ENCODE measurements at places on chromosomes 5 and 9.

DNA sequence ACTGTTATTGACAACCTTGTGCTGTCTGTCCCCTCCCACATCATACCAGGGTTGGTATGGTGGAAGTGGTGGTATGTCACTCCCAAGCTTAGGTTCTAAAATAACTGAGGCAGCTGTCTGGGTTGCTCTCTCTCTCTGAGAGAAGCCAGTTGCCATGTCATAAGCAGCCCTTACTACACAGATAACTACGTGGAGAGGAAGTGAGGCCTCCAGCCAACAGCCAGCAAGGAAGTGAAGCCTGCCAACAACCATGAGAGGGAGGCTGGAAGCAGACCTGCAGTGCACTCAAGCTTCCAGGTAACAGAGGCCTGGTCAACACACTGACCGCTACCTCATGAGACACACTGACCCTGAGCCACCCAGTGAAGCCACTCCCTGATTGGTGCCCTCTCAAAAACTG lies 18.6 kb downstream of the CTNNAL1 start:
- DNase-seq: peak; percentile 68

DNA sequence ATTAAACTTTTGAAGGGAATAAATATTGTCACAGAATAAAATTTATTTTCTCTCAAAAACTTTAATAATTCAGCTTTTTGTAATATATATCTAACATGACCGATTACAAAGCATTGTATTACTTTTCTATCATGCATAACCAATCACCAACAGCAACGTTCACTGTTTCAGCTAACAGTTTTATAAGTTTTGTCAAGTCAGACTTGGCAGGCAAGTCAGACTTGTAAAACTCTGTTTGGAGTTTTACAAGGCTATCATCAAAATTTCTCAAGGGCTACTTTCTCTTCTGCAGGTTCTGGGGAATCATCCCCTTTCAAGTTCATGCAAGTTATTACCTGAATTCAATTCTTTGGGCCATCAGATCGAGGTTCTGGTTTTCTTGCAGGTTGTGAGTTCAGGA lies 347.2 kb downstream of the CTNND2 start:
- DNase-seq: no peak

DNA sequence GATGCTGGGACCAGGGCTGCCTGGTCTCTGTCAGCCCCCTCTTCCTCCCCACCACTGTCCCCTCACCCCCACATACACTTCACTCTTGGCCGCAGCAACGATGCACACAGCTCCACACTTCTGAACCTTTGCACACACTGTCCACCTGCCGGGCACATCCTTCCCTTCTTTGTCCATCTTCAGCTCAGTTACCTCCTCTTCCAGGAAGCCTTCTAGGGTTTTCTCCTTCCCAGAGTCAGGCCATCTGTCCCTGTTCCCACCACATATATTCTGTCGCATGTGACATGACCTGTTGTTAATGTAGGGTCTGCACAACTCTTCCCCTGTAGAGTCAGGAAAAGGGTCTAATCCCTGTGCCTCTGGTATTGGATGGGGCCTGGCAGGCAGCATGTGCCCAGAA lies 38.6 kb upstream of the PHYKPL start:
- DNase-seq: no peak

DNA sequence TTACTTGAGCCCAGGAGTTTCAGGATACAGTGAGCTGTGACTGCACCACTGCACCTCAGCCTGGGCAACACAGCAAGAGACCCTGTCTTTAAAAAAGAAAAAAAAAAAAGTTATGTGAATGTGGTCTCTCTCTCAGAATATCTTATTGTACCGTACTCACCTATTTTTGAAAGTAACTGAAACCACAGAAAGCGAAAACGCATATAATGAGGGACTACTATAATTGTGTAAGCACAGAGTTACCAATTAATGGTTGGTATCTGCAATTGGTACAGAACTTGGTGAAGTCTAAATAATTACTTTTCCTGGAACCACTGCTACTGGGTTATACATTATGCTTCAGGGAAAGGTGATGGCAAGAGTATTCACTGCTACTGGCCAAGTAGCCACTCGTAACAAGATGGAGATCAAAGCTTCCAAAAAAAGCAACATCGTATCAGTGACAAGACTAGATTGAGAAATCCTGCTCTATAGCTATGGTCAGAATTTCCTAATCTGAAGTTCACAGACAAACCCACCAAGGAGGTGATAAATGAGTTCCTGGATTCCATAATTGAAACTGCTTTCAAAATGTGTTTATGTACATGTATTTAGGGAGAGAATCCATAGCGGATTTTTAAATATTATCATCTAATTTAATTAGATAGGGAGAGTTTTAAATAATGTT lies 82.7 kb downstream of the NR6A1 start:
- DNase-seq: no peak

- peak; percentile 31 for DNase-seq
These were observed 28.4 kb upstream of the GADD45G start for GRCh38 chr9:89576404-89576839.

DNA sequence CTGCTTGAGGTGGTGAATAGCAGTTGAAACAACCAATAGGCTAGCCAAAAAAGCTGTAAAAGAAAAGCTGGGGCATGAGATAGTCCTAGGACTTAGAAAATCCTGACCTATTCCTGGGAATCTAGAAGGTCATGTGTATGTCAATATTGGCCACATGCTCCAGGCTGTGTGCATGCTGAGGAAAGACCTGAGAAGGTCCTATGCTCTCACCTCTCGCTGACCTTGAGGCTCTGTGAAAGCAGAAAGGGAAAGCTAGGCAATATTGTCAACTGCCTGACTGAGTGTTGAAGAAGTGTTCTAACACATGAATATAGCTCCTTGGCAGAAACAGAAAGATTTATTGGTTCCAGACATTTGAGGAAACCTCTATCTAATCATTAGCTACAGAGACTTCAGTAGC lies 19.8 kb downstream of the TAS2R1 start:
- no peak for DNase-seq

DNA sequence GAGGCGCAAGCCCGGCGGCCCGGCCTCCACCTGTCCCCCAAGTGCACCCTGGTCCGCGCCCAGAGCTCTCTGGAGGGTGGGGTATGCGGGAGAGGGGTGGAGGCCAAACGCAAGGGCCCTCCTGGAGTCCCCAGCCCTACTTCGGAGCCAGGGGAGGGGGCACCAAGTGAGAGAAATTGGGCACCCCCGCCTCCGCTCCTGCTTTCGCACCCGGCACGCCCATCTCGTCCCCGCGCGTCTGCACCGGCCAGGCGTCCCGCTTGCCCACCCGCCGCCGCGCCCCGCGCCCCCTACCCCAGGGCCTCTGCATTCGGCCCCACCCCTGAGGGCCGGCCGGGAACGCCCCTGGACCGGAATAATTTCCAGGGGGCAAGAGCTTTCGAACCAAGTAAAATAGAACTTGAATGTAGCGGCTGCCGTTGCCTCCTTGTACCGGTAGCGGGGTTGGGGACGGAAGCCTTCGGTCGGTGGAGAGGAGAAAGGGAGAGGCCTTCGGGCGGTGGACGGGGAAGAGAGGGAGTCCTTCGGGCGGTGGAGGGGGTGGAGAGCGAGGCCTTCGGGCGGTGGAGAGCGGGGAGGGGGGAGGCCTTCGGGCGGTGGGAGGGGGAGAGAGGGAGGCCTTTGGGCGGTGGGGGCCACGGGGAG lies 694 bp upstream of the PHPT1 start:
- peak; percentile 58 for DNase-seq

GRCh38 chr5:119031905-119032304 lies 39.0 kb upstream of the DMXL1 start:
- no peak for DNase-seq

DNA sequence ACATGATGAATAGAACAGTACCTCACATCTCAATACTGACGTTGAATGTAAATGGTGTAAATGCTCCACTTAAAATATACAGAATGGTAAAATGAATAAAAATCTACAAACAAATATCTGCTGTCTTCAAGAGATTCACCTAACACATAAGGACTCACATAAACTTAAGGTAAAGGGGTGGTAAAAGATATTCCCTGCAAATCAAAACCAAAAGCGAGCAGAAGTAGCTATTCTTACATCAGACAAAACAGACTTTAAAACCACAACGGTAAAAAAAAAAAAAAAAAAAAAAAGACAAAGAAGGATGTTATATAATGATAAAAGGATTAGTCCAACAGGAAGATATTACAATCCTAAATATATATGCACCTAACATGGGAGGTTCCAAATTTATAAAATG lies 214.0 kb upstream of the MAST4 start:
- no peak for DNase-seq

DNA sequence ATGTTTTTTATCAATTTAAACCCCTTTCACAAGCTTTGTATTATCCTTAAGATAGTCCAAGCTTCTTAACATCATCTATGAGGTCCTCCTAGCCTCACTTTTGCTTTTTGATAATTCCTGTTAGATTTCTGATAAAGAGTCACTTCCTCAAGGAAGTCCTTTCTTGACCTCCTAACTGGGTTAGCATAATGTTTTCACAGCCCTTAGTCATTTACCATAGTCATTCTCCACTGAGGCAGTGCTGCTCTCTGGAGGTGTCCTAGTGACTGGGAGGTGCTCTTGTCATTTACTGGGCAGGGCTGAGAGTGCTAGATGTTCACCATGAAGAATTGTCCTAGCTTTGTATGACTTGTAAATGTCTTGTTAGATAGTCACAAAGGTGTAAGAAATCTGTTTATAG lies 26.4 kb downstream of the TNPO1 start:
- DNase-seq: no peak

- DNase-seq: no peak
These were observed 212.3 kb downstream of the DOCK8 start for GRCh38 chr9:426976-427375.

DNA sequence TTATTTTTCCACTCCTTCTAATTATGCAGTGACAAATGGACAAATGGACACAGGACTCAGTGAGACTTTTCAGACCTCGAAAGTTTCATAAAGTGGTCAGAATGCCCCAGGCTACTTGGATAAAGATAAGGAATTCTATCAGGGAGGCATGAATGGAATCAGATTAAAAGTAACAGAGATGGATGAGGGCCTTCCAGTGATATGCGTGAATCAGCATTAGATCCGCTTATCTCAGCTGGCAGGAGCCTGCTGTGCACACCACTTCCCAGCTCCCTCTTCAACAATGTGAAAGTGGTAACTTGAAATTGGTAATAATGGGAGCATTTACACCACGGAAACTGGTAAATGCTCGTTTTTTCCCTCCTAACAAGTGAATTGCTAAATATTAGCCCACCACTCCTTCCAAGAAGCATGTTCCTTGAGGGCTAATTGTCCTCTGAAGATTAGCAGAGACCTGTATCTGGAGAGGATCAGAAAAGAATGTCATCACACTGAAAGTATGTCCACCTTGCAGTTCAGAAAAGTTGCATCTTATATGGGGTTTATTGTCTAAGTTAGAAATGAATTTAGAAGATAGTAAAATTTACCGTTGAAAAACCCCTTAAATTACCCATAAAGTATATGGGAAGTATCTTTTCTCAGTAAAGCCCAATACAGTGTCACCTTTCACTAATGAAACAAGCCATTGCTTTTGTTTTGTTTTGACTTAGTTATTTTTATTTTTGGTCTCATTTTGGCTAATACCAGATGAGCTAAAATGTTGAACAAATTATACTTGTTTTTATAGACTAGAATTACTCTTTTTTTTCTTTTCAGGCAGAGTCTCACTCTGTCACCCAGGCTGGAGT lies 125.3 kb downstream of the DPYSL3 start:
- no peak for DNase-seq

DNA sequence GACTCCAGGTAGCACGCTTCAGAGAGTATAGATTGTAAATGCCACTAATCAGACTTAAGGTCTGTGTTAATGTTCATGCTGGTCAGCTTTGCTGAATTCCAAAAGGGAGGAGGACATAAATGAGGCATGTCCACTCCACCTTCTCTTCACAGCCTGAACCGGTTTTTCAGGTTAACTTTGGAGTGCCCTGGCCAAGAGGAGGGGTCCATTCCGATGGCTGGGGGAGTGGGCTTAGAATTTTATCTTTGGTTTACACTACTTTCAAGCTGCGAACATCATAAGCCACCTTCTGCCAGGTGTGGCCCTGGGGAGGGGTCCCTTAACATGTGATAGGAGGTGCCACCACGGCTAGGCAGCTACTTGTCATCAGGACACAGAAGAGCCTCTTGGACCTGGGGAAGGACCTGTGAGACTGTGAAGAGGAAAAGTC lies 24.2 kb downstream of the ABO start:
- no peak for DNase-seq

DNA sequence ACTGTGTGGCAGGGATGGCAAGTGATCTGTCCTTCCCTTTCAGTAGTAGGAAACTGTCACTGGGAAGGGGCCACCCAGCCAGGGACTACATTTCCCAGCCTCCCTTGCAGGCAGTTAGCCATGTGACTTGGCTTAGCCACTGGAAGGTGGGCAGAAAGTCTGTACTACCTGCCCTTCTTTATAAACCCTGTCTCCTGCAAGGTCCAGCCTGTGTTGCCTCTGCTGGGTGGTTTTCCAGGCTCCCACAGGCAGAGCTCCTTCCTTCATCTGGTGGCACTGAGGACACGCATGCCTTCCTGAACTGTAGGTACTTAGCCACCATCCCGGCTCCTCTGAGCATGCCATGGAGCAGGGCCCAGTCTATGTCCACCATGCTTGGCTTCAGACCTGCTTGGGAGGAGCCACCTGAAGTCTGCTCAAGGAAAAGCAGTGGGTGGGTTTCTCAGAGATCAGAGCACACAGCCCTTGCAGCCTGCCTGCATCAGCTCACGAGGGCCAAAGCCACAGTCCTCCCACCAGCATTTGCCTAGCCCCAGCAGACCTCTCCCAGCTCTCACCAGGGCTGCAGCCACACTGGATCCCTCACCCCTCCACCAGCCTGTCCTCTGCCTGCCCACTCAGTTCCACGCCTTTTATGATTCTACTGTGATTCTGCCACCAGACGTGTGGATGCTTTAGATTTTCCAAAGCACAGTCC lies 16.7 kb upstream of the SLC25A51 start:
- DNase-seq: no peak

DNA sequence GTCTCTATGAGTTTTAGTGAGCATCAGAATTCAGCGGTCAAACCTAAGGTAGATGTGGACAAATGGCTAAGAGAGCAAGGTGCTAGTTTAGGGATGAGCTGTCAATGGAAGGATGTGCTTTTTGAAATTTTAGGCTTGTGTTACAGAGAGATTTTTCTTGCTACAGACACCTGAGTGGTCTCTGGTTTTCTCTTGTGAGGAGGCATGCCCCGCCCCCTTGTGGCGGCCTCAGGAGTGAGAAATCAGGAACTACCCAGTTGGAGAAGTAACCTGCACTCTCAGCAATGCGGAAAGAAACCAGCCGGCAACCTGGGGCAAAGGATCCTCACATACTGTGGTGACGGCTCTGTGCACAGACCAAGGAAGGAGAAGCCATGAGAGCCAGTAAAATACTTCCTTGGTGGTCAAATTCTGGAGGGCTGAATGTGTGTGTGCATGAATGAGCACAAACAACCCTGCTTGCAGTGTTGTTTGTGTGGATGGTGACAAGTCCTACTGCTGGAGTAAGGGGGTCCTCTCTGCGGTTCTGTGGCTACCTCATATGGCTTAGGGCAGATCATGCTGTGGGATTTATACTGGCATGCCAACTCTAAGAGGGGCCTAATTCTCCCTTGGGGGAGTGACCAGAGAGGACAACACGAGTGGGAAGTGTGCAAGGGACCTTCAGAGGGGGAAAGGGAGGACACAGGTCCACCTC lies 16.7 kb upstream of the HSD17B4 start:
- peak; percentile 65 for DNase-seq

- DNase-seq: peak; percentile 22
These were observed 4.2 kb upstream of the NINJ1 start for GRCh38 chr9:93138171-93138764.

GRCh38 chr9:90198956-90199355 lies 443.7 kb downstream of the DIRAS2 start:
- no peak for DNase-seq
